Lung (tissue), 17 donors: ENCODE measurements at places on chromosomes 4 and X. TPM values are rescaled to one million over a fixed set of nuclear protein-coding genes. Genes with fewer than 3 reads are reported as not detected.

DNA sequence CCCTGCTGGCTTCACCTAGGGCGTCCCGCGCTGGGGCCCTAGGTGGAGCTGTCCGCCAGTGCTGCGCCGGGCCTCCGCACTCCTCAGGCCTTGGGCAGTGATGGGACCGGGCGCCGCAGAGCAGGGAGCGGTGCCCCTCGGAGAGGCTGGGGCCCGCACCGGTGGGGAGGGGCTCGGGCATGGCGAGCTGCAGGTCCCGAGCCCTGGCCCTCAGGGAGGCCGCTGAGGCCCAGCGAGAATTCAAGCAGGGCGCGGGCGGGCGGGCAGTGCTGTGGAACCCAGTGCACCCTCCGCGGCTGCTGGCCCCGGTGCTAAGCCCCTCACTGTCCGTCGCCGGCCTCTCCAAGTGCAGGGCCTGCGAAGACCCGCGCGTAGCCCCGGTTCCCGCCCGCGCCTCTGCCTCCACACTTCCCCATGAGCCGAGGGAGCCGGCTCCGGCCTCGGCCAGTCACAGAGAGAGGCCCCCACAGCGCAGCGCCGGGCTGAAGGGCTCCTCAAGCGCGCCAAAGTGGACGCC is 565.1 kb upstream of the NDST4 start:
- DNase-seq, result no peak
- H3K36me3 ChIP-seq, result no peaks in the 10 kb centered on the region
- H3K27ac ChIP-seq, result no peak overlapping the region
- no peaks in the 10 kb centered on the region for H3K27me3 ChIP-seq
- H3K4me3 ChIP-seq, result no peak overlapping the region

DNA sequence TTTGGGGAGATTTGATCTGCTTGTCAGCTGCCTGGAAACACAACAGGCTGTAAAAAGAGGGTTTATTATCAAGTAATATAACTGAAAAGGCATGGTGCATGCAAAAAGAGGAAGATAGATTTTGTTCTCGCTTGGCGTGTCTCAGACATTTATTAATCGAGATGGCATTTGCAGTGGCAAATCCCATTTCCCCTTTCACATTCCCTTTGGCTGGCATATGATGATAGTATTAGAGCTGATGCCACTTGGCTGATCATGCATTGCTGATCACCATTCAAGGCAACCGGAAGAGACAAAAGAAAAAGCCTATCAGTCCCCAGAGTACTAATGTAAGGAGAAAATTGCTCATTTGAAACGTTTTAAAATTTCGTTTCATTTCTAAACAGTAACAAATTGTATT is 101.8 kb downstream of the ZIC3 start:
- H3K27me3 ChIP-seq, result no peaks in the 10 kb centered on the region
- no peak for DNase-seq
- H3K4me1 ChIP-seq, result no peaks in the 10 kb centered on the region
- no peaks in the 10 kb centered on the region for H3K36me3 ChIP-seq
- H3K4me3 ChIP-seq, result no peak overlapping the region

Gene SOX3
- total RNA-seq, result not detected

Gene TMEM144
- total RNA-seq, result 16.4 TPM

Gene IBSP
- 0.12 TPM for total RNA-seq
